Left colon (tissue), 2 donors: ENCODE measurements at places on chromosomes 2 and 18. TPM values are rescaled to one million over a fixed set of nuclear protein-coding genes. Genes with fewer than 3 reads are reported as not detected.

GRCh38 chr2:218816561-218817011 lies 15.0 kb downstream of the PRKAG3 start:
- no peak for DNase-seq

DNA sequence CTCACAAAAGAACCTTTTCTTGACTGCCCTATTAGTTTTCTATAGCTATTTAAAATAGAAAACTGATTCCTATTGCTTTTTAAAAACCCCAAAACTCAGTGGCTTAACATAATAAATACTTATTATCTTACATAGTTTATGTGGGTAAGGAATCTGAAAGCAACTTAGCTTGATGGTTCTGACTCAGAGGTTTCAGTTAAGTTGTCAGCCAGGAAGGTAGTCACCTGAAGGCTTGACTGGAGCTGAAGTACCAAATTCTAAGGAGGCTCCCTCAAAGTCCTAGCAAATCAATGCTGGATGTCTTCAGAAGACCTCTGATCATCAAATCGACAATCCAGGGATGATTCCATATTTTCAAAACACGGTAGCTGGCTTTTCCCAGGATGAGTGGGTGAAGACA lies 546.6 kb upstream of the CDH2 start:
- no peak for DNase-seq

MERTK gene
- 9.0 TPM for total RNA-seq

- DNase-seq: no peak
Measured at GRCh38 chr2:28975671-28976070, 5.4 kb upstream of the TOGARAM2 start.

DYSF gene
- total RNA-seq: 5.0 TPM

GRCh38 chr2:28684142-28684858 lies 67.3 kb upstream of the PPP1CB start:
- no peak for DNase-seq

- no peak for DNase-seq
Measured at GRCh38 chr2:32189011-32189410, 23.3 kb downstream of the SLC30A6 start.

GRCh38 chr2:39107156-39107555 lies 13.7 kb downstream of the SOS1 start:
- DNase-seq: no peak

- DNase-seq: no peak
Measured at GRCh38 chr2:127651971-127652550, 6.1 kb downstream of the GPR17 start.

DNA sequence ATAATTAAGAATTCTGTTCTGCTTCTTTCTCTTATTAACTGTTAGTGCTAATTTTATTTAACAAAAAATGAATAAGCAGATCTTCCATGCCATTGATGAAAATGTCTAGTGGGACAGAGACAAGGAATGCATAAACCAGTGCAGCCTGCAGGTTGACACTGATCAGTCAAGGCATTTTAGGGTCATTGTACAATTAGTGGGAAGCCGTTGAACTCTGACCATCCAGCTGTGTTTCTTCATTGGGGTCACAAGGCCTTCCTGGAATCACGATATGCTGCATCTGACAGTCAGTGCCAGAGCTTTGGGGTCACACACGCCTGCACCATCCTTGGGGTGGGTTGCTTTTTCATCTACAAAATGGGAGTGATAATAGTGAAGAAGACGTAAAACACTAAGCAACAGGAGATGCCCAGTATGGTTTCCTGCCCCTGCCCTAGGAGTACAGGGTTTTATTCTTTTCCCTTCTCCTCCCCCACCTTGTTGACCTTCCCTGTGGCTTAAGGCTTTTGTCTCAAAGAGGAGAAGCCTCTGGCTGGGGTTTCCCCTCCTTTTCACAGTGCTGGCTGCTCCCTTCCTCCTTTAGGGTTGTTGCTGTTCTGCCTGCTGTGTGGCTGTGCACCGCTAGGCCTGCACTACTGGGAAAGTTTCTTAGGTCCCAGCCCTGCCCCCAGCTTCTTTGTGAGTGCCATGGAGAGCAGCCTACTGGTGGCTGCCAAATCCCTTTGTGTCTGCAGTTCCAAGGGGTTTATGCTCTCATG lies 245.6 kb downstream of the TPGS2 start:
- DNase-seq: no peak

COLEC11 gene
- 1.2 TPM for total RNA-seq

DNA sequence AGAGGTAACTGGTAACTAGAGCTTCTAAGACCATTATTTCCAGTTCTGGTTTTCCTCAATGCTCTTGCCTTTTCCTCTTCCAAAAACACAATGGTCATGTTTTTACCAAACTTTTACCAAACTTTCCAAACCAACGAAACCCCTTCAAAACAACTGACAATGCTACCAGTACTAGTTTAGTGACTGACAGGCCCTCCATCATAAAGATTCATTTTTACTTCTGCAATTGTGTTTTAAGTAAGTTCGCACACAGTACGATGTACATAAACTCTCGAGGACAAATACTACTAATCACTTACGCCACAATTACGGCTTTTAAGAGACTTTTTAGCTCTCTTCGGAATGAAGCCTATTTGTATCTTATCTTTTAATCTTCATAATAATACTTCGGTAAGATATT lies 900 bp downstream of the C18orf32 start:
- DNase-seq: no peak

DNA sequence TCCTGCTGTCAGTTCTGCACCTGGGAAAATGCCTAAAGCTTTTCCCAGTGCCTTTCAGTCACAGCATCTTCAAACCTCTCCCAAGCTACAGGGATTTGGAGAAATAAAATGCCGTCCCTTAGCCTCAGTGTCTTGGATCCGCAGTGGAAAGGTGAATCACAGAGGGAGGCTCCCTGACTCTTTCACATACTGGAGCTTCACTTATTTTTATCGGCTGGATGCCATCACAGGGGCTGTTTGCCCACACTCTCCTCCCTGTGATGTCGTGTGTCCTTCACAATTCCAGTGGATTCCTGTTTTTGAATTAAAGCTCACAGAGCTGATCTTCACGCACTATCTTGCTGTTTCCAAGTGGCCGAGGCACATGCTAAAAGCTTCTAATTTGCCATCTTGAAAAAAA lies 1303.1 kb upstream of the DDX18 start:
- no peak for DNase-seq

- no peak for DNase-seq
Measured at GRCh38 chr18:50790948-50791347, 28.9 kb downstream of the MRO start.

IGFBP2 gene
- 120 TPM for total RNA-seq

NPPC gene
- total RNA-seq: not detected

- DNase-seq: no peak
Measured at GRCh38 chr2:48092846-48093803, 186.8 kb upstream of the FBXO11 start.

CCDC148 gene
- total RNA-seq: 0.73 TPM

GRCh38 chr2:18987592-18988073 lies 370.8 kb downstream of the OSR1 start:
- peak; percentile 50 for DNase-seq

- DNase-seq: no peak
Measured at GRCh38 chr2:233768076-233768475, 8.0 kb downstream of the UGT1A1 start.

DNA sequence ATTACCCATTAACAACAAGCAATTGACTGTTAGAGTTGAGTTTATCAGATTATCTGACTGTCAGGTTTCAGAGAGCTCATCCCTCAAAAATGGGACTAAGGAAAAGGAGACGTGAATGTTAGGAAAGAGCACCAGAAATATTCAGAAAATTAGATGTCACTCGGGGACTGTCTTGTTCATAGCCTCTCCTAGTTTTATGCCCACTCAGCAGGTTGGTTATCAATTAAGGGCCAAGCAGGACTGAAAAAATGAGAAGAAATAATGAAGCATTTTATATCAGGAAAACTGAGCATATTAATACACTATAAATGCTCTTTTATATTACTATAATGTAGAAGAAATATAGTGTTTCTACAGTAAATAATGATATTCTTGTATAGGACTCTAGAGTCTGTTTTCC lies 188.1 kb upstream of the NRXN1 start:
- DNase-seq: no peak

- peak; percentile 10 for DNase-seq
Measured at GRCh38 chr2:232324778-232325177, 53.8 kb upstream of the ALPP start.

- no peak for DNase-seq
Measured at GRCh38 chr18:63762518-63762917, 12.7 kb upstream of the SERPINB7 start.

- DNase-seq: no peak
Measured at GRCh38 chr2:233107831-233108300, 47.7 kb downstream of the INPP5D start.

LYPD6 gene
- 3.5 TPM for total RNA-seq

FSHR gene
- not detected for total RNA-seq

DNA sequence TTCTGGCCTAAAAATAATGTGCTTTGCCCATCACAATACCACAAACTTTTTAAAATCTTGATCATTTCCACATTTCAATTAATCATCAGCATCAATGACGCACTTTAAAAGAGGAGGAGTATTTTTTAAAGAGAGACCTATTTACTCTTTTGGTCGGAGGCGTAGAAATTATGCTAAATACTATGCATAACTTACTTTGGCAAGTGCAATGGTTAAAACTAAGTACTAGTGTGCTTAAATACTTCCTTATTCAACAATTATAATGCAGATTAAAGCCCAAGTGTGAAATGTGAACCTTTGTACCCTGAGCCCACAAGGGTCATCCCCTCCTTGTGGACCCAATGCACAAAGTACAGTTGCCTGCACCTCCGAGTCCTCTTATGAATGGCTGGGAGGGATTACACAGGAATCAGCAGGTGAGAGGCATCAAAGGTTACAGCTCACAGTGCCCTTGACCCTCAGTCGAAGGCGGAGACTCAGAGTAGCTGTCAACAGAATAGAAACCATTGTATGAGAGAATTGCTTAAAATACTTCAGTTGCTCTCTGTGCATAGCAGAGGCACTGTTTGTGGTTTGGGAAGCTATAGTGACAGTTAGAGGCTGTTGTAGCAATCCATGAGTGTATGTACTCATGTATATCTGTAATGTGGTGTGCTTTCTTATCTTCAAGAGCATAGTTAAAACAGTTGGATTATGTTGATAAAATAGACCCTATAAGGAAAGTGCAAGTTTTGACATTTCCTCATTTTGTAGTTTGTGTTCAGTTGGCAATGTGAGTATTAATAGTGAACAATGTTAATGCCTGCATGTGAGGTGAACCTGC lies 151.7 kb upstream of the ITGA4 start:
- DNase-seq: peak; percentile 31

DNA sequence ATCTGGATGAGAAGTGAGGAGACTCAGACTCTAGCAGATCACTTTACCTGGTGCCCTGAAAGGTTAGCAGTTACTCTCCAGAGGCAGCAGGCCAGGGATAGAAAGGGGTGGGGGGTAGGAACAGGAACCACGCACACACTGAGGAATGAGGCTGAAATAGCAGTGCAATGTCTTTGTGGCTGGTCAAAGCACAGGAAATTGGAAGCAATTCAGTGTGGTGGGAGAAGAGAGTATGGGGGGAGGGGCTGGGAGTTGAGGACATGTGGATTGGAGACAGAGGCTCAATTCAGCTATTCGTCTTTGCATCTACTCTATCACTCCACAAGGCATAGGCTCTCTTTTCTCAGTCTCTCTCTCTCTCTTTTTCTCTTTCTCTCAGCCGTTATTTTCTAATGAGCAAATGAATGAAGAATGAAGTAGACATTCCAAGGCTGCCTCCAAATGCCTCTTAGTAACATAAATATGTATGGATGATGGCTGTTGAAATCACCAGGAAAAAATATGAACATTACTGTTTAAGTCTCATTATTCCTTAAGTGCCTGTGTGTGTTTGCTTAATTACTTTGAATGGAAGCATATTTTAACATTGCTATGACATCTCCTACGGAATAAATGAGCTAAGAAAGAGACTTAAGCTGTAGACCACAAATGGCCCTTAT lies 979.4 kb downstream of the TSN start:
- DNase-seq: no peak

L3MBTL4 gene
- 6.5 TPM for total RNA-seq

RGPD3 gene
- total RNA-seq: 0.24 TPM

GRCh38 chr2:128813352-128814034 lies 494.8 kb upstream of the HS6ST1 start:
- DNase-seq: no peak

DSC2 gene
- total RNA-seq: 177 TPM
